ENCODE measurements at places on chromosomes 5 and 9. TPM values are rescaled to one million over a fixed set of nuclear protein-coding genes. Genes with fewer than 3 reads are reported as not detected.

The TXNDC8 gene
- total RNA-seq, result not detected

GRCh38 chr5:66829826-66830225 lies 233.6 kb downstream of the MAST4 start:
- DNase-seq, result no peak

The PCDHAC1 gene
- 0.15 TPM for total RNA-seq

The PCA3 gene
- total RNA-seq, result not detected

DNA sequence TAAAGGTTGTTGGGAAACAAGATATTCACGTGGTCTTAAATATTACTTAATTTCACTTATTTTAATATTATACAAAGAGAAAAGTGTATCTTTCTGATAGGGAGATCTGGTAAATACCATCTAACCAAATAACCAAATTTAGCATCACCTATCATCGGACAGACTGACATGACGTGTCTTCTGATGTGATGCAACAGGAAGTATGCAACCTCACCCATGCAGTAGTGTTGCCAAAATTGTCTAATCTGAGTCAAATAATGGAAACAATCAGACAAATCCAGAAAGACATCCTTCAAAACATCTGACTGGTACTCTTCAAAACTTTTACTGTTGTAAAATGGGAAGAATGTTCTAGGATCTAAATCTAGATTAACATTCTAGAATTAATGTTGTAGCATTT lies 148.0 kb downstream of the FGF1 start:
- DNase-seq, result no peak

The FAM221B gene
- not detected for total RNA-seq

GRCh38 chr9:78386773-78387172 lies 89.8 kb downstream of the PSAT1 start:
- no peak for DNase-seq

GRCh38 chr9:127570533-127571111 lies 41.5 kb upstream of the STXBP1 start:
- peak; percentile 35 for DNase-seq

- DNase-seq, result no peak
These were observed 384.6 kb downstream of the SH3GL2 start for GRCh38 chr9:17963498-17963897.

DNA sequence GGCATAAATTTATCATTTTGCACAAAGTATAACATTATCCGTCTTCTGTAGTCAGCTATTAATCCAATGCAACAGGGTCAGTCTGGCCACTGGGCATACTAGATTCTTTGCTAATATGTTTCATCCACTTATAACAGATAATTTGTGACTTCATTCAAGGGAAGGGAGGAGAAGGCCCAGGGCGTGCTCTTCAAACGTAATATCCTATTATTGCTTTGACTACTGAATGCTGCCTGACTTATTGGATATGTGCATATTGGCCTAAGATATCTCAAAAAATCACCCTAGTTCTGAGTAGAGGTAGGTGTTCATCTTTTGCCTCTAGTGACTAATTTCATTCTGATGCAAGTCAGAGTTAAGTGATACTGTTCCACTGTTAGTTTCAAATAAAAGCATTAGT lies 6.9 kb downstream of the FBXL7 start:
- no peak for DNase-seq

DNA sequence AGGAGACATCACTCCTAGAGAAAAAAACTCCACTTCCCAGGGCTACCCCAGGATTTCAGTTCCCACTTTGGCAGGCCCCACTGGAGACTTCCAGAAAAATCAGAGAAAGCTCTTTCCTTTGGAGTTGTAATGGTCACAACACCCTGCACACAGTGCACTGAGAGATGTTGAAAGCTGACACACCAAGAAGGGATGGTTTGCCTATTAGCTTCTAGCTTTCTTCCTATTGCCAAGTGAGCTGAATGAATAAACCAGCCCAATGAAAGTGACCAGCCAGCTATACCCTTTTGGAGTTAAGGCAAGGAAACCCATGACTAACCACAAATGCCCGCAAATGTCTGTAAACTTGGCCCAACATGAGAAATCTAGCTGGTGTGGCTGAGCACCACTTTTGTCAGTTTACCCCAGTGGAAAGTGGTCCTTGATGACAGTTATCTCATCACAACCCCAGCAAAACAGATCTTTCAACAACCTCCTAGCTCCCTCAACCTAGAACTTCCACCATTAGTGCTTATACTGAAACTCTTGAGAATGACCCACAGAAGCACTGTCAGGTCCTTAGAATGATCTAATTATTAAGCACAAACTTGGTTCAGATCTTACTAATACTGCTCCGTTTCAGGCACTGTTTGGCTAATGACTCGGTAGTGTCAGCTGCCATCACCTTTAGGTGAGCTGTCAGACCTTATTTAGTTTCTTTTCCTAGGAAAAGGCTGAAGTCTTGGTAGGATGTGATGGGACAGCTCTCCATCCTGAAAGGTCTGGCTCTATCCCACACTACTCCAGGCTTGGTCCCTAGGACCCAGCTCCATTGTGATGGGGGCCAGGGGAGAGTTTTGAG lies 11.2 kb downstream of the IRF1 start:
- DNase-seq, result no peak

GRCh38 chr5:78765756-78766411 lies 117.3 kb upstream of the LHFPL2 start:
- DNase-seq, result no peak

DNA sequence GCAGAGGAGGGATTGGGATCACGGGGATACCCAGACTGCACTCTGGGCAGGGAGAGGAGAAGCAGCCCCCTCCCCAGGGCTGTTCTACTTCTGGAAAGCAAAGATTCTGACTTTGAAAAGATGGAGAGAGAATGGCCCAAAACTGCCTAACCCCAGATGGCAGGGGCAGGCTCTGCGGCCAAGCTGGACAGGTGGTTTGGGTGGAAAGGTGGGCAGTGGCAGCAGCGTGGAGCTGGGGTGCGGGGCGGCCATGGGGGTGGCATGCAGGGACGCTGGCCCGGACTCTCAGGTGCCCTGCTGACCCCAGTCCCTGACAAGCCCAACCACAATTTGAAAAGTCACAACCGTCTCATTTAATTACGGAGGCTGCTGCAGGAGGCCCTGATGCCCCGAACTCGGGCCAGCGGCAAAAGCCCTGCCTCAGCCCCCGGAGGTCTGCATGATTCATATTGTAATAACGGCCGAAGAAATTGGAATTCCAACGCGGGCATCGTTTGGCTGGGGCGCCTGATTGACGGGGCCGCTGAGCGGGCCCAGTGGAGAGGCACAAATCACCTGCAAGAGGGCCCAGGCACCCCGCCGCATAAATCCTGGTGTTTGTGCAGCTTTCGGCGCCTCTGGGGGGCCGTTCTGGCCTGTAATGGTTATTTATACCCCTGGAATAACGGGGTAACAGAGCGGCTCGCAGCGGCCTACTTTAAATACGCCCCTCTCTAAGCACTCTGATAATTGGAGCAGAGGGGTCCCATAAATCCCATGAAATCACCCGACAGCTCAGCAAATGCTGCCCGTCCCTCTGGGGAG lies 41.8 kb upstream of the FCN2 start:
- DNase-seq, result no peak

DNA sequence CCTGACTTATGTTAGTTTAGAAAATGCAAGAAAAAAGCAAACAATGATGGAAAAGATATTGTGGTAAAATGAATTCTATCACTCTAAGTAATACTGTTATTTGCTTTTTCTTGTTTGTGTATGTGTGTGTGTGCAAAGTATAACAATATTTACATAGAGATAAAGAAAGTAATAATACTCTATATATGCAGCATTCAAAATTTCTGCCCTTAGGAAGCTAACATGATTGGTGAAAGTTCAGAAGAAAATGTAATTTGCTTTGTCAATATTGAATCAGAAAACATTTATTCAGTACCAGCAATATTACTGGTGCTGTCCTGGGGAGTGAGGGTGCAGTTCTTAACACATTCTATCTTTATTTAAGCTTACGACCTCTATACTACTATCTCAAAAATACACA lies 12.9 kb upstream of the PRDM9 start:
- no peak for DNase-seq

The TMEM171 gene
- 77.4 TPM for total RNA-seq

DNA sequence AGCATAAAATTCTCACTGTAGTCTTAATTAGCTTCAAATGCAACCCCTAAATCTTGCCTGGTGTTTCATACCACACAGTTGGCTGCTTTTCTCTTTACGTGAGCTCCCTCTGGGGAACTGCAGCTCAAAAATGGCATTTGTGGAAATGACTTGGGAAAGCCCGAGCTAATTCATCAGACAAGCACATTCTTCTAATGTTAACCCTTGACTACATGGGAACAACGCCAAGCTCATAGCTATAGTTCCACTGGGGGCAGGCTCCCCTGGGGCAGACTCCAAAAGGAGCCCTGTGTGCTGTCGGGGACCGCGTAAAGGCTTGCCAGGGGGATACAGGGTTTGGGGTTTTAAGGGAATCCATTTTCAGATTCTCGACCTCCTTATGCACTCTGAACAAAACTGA lies 301.4 kb upstream of the DAP start:
- no peak for DNase-seq

The IL9 gene
- not detected for total RNA-seq

DNA sequence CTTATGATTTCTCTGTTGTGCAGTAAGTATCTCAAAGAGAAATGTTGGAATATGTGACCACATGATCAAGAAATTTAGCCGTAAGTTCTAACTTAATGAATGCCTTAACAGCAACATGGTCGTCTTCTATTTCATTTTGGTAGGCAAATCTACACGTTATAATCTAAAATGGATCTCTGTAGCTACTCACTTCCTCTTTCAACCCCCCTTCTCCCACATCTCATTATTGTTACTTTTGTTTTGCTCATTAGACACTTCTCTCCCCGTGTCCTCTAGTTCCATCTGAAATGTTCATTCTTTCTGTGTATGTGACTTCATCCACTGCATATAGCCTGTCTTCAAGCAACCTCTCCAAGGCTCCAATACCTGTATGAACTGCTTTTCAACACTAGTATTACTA lies 27.1 kb upstream of the LPAR1 start:
- DNase-seq, result no peak

The MYORG gene
- total RNA-seq, result 72.3 TPM

DNA sequence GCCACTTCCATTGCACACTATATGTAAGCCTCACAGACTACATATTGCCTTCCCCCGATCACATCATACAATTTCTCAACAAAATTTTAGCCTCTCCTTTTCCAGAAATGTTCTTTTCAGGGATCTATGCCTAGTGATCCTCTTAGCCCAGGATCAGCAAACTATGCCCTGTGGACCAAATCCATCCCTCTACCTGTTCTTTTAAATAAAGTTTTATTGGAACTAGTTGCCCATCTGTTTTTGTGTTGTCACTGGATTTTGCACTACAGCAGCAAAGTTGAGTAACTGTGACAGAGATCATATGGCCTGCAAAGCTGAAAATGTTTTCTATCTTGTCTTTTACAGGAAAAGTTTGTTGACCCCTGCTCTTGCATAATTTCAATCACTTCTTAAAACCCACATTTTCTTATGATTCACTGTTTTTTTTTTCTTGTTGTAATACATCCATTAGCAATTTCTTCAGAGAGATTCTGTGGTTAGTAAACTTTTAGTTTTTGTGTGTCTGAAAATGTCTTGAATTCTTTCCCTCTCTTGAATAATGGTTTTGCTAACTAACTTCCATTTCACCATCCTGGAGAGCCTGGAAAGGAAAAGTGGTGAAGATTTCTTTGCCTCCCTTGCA lies 7.1 kb downstream of the TXNDC8 start:
- no peak for DNase-seq

- DNase-seq, result no peak
These were observed 182.7 kb downstream of the GNAQ start for GRCh38 chr9:77848897-77849296.

The NLN gene
- 25.1 TPM for total RNA-seq

- no peak for DNase-seq
These were observed 3.7 kb upstream of the ENTPD2 start for GRCh38 chr9:137057545-137057944.

GRCh38 chr9:22857316-22857715 lies 410.7 kb downstream of the DMRTA1 start:
- no peak for DNase-seq

The PAIP2 gene
- total RNA-seq, result 47.5 TPM

GRCh38 chr5:32581010-32581785 lies 4.2 kb upstream of the SUB1 start:
- DNase-seq, result no peak

The CER1 gene
- total RNA-seq, result not detected

GRCh38 chr9:98037357-98037756 lies 19.2 kb upstream of the NANS start:
- no peak for DNase-seq

GRCh38 chr9:76607730-76608436 lies 148.9 kb downstream of the GCNT1 start:
- no peak for DNase-seq

- no peak for DNase-seq
These were observed 105.0 kb upstream of the ALDH1B1 start for GRCh38 chr9:38287420-38287985.

The ATP6V0E1 gene
- total RNA-seq, result 225 TPM
